Sciatic nerve (tissue), 2 donors: ENCODE measurements at places on chromosomes 2 and 18. TPM values are rescaled to one million over a fixed set of nuclear protein-coding genes. Genes with fewer than 3 reads are reported as not detected.

MAP3K19 gene
- total RNA-seq, result 0.09 TPM

VWA3B gene
- 0.80 TPM for total RNA-seq

RUFY4 gene
- total RNA-seq, result 0.36 TPM

CNNM4 gene
- 13.9 TPM for total RNA-seq

- no peak for DNase-seq
Observed at GRCh38 chr2:50125246-50125645, 906.7 kb downstream of the NRXN1 start.

- no peak for DNase-seq
Observed at GRCh38 chr18:64679121-64679520, 530.2 kb upstream of the LINC00305 start.

DNA sequence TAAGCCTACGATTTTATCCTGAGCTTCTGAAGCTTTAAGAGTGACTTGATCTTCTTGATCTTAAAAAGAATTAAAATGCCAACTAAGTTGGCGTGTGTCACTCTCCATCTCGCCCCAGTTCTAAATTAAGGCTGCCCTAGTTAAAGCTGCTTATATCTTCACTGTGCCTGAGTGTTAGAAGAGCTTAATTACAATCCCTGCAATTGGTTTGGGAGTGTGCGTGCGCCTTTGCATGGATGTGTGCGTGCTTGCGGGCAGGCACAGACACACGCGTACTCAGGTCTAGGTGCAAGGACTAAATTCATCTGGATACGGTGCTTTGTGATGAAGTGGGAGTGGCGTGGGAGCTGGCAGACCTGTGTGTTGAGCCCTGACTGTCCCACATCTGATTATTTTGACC is 201.5 kb downstream of the FAM210A start:
- no peak for DNase-seq

DNA sequence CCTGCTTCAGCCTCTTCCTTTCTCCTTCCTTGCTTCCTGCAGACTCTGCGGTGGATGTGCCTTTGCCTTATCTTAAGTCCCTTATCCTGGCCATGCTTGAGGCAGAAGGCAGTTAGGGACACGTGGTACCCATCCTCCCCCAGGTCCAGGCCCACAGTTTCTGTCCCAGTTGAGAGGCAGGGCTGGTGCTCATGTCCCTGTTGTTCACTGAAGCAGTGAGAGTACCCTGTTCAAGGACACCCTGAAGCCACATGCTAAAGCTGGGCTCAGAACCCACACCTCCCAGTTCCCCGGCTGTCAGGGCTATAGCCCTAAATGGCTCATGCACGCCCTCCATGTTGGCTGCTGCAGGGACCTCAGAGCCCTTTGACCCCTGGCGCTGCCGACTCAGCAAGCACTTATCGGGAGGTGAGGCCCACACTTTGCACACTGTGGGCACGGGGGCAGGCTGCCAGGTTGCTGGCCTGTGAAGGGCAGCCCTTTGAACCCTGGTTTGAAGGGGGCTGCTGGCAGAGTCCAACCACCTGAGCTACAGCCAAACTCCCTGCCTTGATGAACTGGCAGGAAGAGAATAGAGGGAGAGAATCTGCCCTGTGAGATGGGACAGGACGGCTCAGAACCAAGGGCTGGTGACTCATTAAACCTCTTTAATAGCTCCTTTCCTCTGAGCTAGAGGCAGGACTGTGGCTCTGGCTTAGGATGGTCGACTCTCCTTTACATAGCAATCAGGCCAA is 6.3 kb downstream of the KHK start:
- DNase-seq, result no peak
